NCI-H1092 (cell line): ENCODE measurements at places on chromosomes 4 and X.

- no peak for DNase-seq
Observed at GRCh38 chr4:134326866-134327265, 125.3 kb upstream of the PABPC4L start.

- no peak for DNase-seq
Observed at GRCh38 chr4:917466-917865, 14.7 kb downstream of the GAK start.

- DNase-seq, result no peak
Observed at GRCh38 chr4:121734571-121734970, 30.4 kb downstream of the SMIM43 start.

GRCh38 chrX:77223046-77223445 is 224.1 kb upstream of the FGF16 start:
- DNase-seq, result no peak

DNA sequence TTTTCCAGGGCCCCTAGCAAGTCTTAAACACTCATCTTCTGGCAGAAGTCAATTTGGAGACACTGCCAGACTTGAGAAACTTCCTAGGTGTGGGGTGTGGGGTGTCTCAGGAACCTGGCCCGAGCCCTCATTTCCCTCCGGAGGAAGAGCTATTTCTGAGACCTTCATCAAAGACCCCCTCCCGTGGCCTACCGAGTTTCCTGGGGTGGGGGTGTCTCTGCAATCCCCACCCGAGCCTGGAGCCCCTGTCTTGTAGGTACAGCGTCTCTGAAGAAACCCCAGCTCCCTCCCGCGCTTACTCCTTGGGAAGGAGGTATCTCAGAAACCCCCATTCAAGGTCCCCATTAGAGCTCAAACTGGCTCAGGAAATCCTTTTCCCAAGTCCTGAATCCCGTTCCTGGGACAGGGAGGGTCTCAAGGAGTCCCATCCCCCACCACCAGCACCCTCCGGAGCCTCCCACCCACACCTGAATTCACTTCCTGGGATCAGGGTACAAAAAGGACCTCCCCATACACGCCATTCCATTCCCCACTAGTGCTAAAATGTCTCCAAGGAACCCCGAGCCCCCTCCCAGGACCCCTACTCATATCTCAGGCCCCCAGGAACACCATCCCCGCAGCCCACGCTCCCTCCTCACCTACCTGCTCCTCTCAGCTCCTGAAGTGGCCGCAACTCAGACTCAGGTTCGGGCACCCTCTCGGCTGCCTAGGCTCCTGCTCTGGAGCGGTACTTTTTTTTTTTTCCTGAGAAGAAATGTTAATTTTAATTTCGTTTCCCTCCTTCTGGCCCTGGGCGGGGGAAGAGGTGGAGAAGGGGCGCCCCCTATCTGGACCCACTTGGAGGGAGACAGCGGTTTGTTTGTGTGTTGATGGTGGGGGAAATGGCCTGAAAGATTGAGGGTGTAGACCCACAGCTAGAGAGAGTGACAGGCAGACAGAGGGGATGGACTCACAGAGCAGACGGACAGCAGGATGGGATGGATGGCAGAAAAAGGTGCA is 1.1 kb downstream of the SLC38A5 start:
- no peak for DNase-seq

DNA sequence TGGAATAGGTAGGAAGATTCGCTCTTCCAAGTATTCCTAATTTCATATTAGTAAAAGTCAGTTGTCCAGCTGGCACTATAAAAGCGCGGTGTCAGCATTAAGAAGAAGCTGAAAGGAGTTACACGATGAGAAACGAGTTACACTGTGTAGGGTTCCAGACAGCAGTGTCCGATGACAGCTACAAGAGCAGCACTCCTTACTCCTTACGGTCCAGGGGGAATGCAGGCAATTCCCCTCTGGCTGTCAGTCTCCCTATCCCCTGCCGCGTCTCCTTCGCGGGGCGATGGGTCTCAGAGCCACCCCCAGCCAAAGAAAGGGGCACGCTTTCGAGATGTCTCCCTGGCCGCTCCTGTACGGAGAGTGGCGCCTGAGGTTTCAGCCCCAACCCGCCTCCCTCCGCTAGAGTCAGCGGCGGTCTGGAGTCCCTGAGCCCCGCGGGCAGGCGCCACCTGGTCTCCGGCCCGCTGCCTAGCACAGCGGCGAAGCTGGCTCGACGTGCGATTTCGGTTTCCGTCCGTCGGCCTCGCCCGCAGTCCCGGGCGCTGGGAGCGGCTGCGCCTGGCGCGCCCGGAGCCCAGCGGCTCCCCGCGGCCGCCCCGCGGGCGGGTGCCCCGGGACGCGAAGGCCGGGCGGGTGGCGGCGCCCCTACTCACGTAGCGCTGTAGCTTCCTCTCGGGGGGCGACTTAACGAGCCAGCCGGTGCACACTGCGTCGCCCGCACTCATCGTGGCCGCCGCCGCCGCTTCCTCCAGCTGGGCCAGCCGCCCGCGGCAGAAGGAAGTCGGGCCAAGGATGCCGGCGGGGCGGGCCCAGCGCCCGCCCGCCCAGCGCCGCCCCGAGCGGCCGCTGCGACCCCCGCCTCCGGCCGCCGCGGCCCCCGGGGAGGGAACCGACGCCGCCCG is at the start of gene GAB3:
TSS of gene GAB3 (minus strand) at position 777 of the 902 bp plus-strand sequence. CDS start at position 725, 52 bp downstream.
- DNase-seq, result peak; percentile 8

GRCh38 chr4:85393201-85393600 is 81.7 kb upstream of the ARHGAP24 start:
- no peak for DNase-seq

GRCh38 chrX:84747516-84747915 is 245.3 kb upstream of the HDX start:
- no peak for DNase-seq

- no peak for DNase-seq
Observed at GRCh38 chr4:186201010-186201409, 9.6 kb downstream of the CYP4V2 start.

- DNase-seq, result no peak
Observed at GRCh38 chr4:168317621-168318020, 931 bp downstream of the DDX60 start.

- DNase-seq, result no peak
Observed at GRCh38 chrX:120672389-120672788, 42.5 kb upstream of the C1GALT1C1 start.

DNA sequence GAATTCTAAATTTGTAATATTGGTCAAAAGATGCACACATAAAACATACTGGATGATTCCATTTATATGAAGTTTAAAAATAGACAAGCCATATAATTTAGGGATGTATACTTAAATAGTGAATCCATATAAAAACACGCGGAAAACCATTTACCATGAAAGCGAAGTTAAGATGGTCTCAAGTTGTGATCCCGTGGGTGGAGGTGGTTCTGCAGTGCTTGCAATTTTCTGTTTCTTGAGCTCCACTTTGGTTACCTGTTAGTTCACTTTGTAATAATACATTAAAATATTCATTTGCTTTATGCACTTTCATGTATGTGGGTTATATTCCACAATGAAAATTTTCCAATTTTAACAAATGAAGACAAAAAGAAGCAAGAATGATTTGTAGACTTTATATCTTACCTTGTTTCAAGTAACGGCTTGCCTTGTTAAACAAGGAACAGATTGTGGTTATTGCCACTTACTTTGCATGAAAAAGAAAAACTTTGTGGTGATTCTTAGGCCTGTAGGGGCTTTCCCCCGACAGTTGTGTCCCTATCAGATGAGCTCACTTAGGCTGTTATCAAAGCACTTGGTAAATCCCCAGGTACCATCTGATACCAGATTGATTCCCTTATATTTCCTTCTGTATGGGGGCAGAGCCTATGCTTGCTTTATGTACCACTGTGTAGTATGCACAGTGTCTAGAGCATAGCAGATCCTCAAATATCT is 12.2 kb downstream of the UCP1 start:
- no peak for DNase-seq

GRCh38 chrX:55006827-55007621 is 6.9 kb downstream of the APEX2 start:
- no peak for DNase-seq

DNA sequence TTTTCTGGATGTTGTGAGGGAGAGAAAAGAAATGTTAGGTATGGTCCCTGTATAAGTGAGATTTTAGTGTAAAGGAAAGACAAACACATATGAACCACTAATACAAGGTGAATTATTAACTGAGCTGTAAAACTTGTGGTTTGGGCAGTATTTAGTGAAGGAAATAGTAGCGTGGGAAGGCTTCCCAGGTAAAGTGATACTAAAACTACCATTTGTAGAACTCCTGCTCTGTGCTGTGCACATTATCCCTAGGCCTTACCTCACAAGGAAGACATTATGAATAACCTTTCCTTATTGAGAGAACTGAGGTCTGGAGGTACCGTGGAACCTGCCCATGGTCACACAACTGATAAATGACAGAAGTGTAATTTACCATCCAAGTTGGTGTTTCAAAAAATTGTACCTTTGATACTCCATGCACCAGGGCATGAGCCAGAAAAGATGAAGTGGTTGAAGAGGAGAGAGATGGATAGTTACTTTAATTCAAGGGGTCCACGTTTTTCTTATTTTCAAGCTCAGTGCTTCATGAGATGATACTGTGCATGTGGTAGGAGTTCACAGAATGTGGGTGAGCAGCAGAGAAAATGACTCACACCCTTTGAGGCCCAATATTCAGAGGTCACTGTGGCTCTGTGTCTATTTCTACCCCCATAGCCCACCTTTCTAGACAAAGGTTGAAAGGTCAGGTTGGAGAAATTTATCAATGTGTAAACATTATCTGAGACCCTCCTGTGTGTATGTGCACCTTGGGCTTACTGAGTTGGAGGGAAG is 2.6 kb upstream of the VSIG4 start:
- no peak for DNase-seq

- no peak for DNase-seq
Observed at GRCh38 chr4:90124276-90124675, 2.9 kb upstream of the CCSER1 start.

GRCh38 chr4:159594576-159594975 is 491.7 kb downstream of the RAPGEF2 start:
- no peak for DNase-seq

DNA sequence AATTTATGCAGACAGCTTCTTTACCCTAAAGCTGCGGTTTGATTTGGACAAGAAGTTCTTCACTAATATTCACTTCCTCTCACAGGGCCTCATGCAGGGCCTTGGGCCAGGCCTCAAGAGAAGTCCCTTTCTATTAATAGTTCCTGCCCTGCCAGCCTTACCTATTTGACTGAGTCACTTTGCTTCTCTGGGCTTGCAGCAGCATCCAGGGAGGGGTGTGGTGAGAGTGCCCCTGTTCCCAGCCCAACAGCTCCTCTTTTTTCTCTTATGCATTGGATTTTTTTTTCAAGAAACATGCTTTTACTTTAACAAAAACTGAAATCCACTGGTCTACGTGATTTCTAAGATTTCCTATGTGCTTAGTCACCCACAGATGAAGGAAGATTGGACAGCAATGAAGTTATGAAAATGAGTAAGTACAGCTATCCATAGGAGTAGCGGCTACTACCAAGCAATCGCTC is 26.7 kb downstream of the FAM156B start:
- no peak for DNase-seq

GRCh38 chrX:122113376-122113775 is 1066.0 kb downstream of the GLUD2 start:
- DNase-seq, result no peak

GRCh38 chr4:73741031-73741749 is 821 bp downstream of the CXCL8 start:
- DNase-seq, result no peak

DNA sequence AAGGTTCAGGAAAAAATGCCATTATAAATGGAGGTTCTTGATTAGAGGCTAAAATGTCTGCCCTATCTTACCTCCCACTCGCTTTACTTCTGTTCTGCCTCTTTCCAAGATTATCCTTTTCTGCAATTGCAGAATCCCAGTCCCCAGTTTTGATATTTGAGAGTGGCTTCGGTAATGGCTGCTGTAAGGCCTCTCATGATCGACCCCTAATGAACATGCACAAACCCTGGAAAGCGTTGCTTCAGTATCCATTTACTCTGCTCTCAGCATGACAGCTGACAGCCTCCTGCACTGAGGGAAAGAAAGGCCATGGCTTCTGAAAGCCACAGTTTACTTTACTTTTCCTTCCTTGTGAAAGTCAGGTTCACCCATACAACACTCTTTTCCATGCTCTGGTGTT is 325.4 kb upstream of the GALNT7 start:
- DNase-seq, result peak; percentile 66

- no peak for DNase-seq
Observed at GRCh38 chrX:13069771-13070416, 25.5 kb upstream of the FAM9C start.

GRCh38 chr4:99885063-99885664 is 9.1 kb downstream of the LAMTOR3 start:
- DNase-seq, result no peak

DNA sequence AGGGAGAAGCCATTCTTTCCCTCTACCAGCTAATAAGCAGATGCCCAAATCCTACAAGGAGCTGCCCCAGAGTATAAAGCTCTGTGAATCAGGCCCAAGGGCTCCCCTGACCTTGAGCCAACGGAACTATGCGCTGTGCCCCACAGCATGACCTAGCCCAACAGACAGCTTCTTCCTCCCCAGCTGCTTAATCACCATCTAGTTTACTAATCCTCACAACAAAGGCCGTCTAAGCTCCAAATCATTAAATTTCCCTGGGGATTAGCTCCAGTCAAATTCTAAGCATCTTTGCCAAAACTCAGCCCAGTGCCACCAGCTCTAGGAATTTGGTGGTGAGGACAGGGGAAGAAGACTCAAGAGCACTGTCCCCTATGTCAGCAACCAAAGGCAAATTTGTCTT is 113.1 kb downstream of the SHROOM4 start:
- no peak for DNase-seq

GRCh38 chrX:9467751-9468150 is 2.9 kb downstream of the TBL1X start:
- no peak for DNase-seq

DNA sequence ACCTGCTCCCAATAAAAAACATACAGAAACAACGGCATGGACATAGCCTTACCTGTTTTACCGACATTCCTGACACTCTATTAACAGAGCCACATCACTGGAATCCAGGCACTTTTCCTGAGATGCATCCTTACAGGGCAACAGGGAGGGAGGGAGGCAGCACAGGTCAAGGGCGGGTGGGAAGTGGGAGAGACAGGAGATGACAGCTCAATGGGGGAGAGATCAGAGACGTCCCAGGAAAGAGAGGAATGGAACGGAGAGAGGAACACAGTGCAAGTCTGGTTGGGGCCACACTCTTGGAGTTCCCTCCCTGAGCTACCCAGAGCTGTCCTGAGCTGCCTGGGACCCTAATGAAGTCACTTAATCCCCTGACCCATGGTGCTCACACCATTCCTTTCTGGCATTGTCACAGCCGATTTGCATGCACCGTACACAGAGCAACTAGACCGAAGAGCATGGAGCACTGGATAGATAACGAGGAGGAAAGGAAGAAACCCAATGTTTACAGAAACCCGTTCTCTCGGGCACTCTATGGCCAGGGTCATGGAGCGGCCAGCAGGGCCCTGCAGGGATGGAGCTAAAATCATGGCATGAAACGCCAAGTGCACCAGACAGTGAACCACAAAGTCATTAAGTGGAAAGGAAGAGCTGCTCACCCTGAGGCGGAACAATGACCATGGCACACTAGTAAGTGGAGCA is 93.1 kb downstream of the NSUN7 start:
- DNase-seq, result no peak

GRCh38 chr4:107994894-107995293 is 5.2 kb downstream of the HADH start:
- no peak for DNase-seq

- no peak for DNase-seq
Observed at GRCh38 chr4:101651778-101652177, 138.8 kb upstream of the BANK1 start.

- DNase-seq, result no peak
Observed at GRCh38 chr4:17578482-17578891, 1.5 kb downstream of the LAP3 start.

GRCh38 chr4:80233390-80233789 is 33.1 kb upstream of the FGF5 start:
- no peak for DNase-seq

GRCh38 chr4:115470763-115471162 is 357.3 kb upstream of the NDST4 start:
- DNase-seq, result no peak
